ENCODE measurements at places on chromosomes 16 and 17.

DNA sequence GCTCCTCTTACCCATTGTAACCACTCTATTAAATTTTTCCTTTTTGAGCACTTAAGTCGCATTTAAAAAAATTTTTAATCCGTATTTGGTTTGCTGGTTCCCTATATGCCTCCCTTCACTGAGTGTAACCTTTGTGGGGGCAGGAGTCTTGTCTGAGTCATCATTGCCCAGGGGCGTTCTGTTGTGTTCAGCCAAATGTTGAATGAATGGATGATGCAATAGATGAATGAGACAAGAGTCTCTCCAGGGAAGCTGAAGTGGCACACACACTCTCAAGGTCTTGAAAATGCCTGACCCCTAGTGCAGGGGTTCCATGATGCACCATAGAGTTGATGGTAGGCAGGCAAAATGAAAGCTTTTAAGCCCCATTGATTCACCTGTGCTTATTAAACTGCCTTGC, 123.0 kb upstream of the RBFOX1 start:
- H3K4me1 ChIP-seq: no peaks in the 10 kb centered on the region
- H3K27ac ChIP-seq: no peak overlapping the region
- no peak overlapping the region for H3K4me3 ChIP-seq
- H3K27me3 ChIP-seq: no peaks in the 10 kb centered on the region
- no peaks in the 10 kb centered on the region for H3K36me3 ChIP-seq
- DNase-seq: no peak

- no peak overlapping the region for H3K4me3 ChIP-seq
- no peaks in the 10 kb centered on the region for H3K36me3 ChIP-seq
- no peak overlapping the region for H3K27ac ChIP-seq
- no peak for DNase-seq
- no peaks in the 10 kb centered on the region for H3K4me1 ChIP-seq
Observed at GRCh38 chr17:73436954-73437353, 125.2 kb upstream of the CDC42EP4 start.

GRCh38 chr16:58640949-58641348, 11.3 kb upstream of the CNOT1 start:
- no peaks in the 10 kb centered on the region for H3K27me3 ChIP-seq
- no peak overlapping the region for H3K4me3 ChIP-seq
- no peaks in the 10 kb centered on the region for H3K36me3 ChIP-seq
- H3K4me1 ChIP-seq: no peaks in the 10 kb centered on the region
- H3K27ac ChIP-seq: no peak overlapping the region

- no peaks in the 10 kb centered on the region for H3K27me3 ChIP-seq
- DNase-seq: no peak
- H3K27ac ChIP-seq: no peak overlapping the region
Observed at GRCh38 chr16:57742543-57742942, 7.0 kb downstream of the KATNB1 start.

DNA sequence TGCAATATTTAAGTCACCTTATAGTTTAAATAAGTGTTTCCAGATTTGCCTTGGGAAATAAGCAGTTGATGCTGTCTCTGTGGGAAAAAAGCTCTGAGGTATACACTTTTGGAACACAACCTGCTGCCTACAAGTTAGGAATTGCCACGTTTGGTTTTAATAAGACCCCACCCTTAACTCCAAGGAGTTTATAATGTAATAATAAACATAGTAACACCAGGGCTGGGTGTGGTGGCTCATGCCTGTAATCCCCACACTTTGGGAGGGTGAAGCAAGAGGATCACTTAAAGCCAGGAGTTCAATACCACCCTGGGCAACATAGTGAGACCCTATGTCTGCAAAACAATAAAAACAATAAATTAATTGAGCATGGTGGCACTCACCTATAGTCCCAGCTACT, 15.9 kb upstream of the SMG1 start:
- no peak overlapping the region for H3K4me3 ChIP-seq
- H3K4me1 ChIP-seq: peaks cover 12% of the 10 kb centered on the region

DNA sequence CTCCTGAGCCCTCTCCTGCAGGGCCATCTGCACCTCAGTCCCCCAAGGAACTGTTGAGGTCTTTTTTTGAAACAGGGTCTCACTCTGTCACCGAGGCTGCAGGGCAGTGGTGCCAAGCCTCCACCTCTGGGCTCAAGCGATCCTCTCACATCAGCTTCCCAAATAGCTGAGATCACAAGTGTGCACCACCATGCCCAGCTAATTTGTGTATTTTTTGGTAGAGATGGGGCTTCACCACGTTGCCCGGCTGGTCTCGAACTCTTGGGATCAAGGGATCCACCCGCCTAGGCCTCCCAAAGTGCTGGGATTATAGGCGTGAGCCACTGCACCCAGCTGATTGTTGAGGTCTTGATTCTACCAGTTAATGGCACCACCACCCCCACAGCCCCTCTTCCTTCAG, 27.9 kb upstream of the ENDOV start:
- no peaks in the 10 kb centered on the region for H3K27me3 ChIP-seq
- no peaks in the 10 kb centered on the region for H3K4me1 ChIP-seq
- DNase-seq: no peak
- H3K36me3 ChIP-seq: peaks cover 75% of the 10 kb centered on the region

- H3K27ac ChIP-seq: no peak overlapping the region
- H3K4me3 ChIP-seq: no peak overlapping the region
- H3K27me3 ChIP-seq: no peaks in the 10 kb centered on the region
- no peaks in the 10 kb centered on the region for H3K36me3 ChIP-seq
Observed at GRCh38 chr16:801584-802363, 1.2 kb upstream of the GNG13 start.

DNA sequence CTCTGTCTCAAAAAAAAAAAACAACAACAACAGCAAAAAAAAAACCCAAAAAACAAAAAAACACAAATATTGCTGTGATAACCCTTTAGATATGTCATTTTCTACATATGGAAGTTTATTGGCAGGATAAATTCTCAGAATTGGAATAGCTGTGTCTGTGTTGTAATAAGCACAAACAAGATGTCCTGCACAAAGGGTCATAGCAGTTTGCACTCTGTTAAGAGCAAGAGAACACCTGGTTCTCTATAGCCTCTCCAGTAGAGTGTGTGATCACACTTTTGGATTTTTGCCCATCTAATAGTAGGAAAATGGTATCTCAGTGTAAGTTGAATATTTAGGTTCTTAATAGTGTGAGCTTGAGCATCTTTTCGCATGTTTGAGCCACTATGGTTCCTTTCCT, 60.4 kb downstream of the USP43 start:
- no peak for DNase-seq
- H3K4me1 ChIP-seq: no peaks in the 10 kb centered on the region
- no peaks in the 10 kb centered on the region for H3K36me3 ChIP-seq
- H3K27ac ChIP-seq: no peak overlapping the region

DNA sequence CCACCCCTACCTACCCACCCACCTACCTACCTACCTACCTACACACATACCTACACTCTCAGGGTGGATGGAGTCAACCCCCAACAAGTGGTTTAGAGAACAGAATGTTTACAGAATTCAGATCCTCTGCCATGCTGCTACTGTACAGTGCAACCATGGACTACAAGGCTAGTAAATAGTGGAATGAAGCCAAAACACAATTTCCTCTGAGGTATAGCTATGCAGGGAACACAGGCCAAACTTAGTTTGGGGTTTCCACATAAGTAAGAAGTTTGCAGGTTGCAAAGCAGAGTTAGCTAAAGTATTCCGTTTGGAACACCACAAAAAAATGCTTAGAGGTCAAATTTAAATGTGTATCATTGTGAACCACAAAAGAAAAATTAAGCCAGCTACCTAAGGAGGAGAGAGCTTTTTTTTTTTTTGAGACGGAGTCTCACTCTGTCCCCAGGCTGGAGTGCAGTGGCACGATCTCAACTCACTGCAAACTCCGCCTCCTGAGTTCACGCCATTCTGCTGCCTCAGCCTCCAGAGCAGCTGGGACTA, 2.7 kb upstream of the AP1G1 start:
- DNase-seq: no peak
- no peaks in the 10 kb centered on the region for H3K36me3 ChIP-seq
- H3K4me3 ChIP-seq: no peak overlapping the region
- H3K27me3 ChIP-seq: no peaks in the 10 kb centered on the region

GRCh38 chr17:79046916-79047280, 22.9 kb downstream of the C1QTNF1 start:
- H3K27me3 ChIP-seq: no peaks in the 10 kb centered on the region
- H3K27ac ChIP-seq: peak overlapping the region; percentile 59
- peaks cover 5% of the 10 kb centered on the region for H3K4me1 ChIP-seq
- H3K36me3 ChIP-seq: peaks cover 35% of the 10 kb centered on the region
- no peak overlapping the region for H3K4me3 ChIP-seq
- no peak for DNase-seq

- H3K4me3 ChIP-seq: peak overlapping the region; percentile 86
- peaks cover 22% of the 10 kb centered on the region for H3K4me1 ChIP-seq
- no peak for DNase-seq
- peak overlapping the region; percentile 41 for H3K27ac ChIP-seq
- no peaks in the 10 kb centered on the region for H3K27me3 ChIP-seq
Observed at GRCh38 chr17:55420067-55420775, 1.4 kb downstream of the MMD start.

DNA sequence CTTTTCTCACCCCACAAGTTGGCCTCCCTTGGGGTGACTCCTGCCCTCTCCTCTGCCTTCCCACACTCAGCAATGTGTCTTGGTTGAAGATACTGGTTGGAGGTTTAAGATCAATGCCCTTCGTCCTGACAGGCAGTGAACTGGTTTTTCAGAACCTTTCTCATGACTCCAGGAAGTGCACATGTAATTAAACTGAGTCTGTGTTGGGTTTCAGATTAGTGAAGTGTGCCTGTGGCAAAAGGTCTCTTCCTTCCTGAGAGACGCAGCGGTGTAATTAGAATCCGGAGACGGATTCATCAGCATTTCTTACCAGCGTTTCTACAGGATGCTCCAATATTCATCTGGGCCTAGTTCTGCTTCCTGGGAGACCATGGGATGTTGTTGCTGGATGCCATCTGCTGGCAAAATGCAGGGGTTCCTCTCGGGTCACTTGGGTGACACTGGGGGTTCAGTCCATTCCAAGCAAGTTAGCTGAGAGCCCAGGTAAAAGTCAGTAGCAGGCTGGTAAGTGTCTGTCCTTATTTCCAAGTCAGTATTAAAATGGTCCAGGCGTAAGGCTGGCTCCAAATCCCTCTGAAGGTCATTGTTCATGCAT, 233.3 kb downstream of the XYLT1 start:
- no peak overlapping the region for H3K27ac ChIP-seq
- no peak for DNase-seq
- H3K4me3 ChIP-seq: no peak overlapping the region

GRCh38 chr16:70747703-70748631, 53.0 kb downstream of the VAC14 start:
- H3K4me1 ChIP-seq: peaks cover 35% of the 10 kb centered on the region
- no peak overlapping the region for H3K27ac ChIP-seq
- H3K27me3 ChIP-seq: no peaks in the 10 kb centered on the region
- no peaks in the 10 kb centered on the region for H3K36me3 ChIP-seq
- no peak overlapping the region for H3K4me3 ChIP-seq

DNA sequence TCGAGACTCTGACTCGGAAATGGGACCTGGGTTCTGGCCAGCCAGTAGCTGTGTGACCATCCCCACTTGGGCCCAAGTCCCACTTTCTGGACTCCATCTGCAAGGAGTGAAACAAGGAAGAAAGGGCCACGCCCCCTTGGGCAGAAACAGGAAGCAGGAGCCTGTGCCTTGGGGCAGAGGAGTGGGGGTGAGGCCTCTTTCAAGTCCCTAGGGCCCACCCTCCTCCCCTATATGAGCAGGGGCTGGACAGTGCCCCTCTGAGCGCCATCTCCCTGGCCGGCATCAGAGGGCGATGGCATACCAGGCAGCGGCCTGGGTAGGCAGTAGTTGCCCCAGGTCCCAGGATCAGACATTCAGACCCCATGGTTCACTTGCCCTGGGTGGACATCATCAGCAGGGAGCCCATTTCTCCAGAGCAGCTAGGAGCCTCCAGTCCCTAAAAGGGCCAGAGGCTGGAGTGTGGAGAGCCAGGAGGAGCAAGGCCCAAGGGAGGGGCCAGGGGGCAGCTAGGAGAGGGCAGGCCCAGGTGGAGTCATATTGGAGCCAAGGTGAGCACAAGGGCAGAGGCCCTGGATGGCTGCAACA, 7.1 kb downstream of the BCAR1 start:
- peak overlapping the region; percentile 59 for H3K4me3 ChIP-seq
- H3K27me3 ChIP-seq: no peaks in the 10 kb centered on the region
- H3K36me3 ChIP-seq: peaks cover 11% of the 10 kb centered on the region
- peak overlapping the region; percentile 96 for H3K27ac ChIP-seq
- H3K4me1 ChIP-seq: peaks cover 99% of the 10 kb centered on the region

- no peak overlapping the region for H3K4me3 ChIP-seq
- H3K4me1 ChIP-seq: no peaks in the 10 kb centered on the region
- no peak for DNase-seq
- H3K27me3 ChIP-seq: no peaks in the 10 kb centered on the region
Observed at GRCh38 chr17:77061669-77062068, 79.1 kb upstream of the SEC14L1 start.

GRCh38 chr17:1089915-1090314, 89.9 kb downstream of the ABR start:
- H3K36me3 ChIP-seq: peaks cover 34% of the 10 kb centered on the region
- no peak overlapping the region for H3K4me3 ChIP-seq
- DNase-seq: no peak
- peaks cover 50% of the 10 kb centered on the region for H3K4me1 ChIP-seq

DNA sequence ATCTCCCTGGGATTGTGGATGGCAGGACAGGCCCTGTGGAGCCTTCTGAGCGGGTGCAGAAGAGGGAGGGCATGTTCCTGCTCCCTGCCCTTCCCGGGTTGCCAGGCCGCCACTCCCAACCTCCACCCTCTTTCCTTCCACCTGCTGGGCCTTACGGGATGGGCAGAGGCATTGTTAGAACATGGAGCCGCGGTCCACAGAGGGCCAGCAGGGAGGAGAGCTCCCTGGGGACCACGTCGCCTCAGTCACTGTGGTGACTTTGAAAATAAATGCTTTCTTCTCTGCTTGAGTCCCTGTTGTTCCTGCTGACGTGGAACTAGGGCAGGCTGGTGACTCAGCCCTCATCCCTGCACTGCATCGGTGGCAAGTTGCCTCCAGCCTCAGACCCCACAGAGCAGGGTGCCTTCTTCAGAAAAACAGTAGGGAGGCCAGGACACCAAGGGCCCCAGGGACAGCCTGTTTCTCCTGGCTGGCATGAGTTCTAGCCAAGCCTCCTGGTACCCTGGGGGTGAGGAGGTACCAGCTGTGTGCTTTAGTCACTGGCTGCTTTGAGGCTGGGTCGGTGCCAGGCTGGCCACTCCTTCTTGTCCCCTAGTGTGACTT, 224.9 kb downstream of the SEC14L1 start:
- H3K27ac ChIP-seq: peak overlapping the region; percentile 89
- peaks cover 24% of the 10 kb centered on the region for H3K4me1 ChIP-seq
- peak overlapping the region; percentile 12 for H3K4me3 ChIP-seq

- no peak overlapping the region for H3K4me3 ChIP-seq
- no peak for DNase-seq
- no peaks in the 10 kb centered on the region for H3K36me3 ChIP-seq
- no peaks in the 10 kb centered on the region for H3K4me1 ChIP-seq
- no peaks in the 10 kb centered on the region for H3K27me3 ChIP-seq
- H3K27ac ChIP-seq: no peak overlapping the region
Observed at GRCh38 chr17:34222722-34223497, 32.2 kb upstream of the CCL2 start.

GRCh38 chr16:86992587-86992986, 324.6 kb downstream of the C16orf95 start:
- no peaks in the 10 kb centered on the region for H3K27me3 ChIP-seq
- no peak overlapping the region for H3K4me3 ChIP-seq
- no peaks in the 10 kb centered on the region for H3K36me3 ChIP-seq
- H3K27ac ChIP-seq: no peak overlapping the region
- H3K4me1 ChIP-seq: no peaks in the 10 kb centered on the region
